ENCODE measurements at places on chromosomes 16 and 17.

DNA sequence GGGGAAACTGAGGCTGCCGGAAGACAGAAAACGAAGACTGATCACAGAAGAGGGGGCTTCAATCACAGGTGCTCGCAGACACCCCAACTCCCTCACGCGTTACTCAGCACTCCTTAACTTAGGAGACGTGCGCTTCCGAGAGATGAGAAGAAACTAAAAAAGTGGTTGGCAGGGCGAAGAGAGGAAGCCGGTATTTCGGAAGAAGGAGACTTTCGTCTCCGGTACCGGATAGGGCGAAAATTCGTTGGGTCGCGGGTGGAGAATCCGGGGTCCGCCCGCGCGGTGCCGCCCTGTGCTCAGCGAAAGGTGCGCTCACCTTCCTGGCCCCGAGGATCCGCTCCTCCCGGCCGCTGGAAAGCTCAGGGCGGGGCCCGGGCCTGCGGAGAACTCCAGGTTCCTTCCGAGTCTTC, 917 bp upstream of the TBX2 start:
- DNase-seq: no peak

DNA sequence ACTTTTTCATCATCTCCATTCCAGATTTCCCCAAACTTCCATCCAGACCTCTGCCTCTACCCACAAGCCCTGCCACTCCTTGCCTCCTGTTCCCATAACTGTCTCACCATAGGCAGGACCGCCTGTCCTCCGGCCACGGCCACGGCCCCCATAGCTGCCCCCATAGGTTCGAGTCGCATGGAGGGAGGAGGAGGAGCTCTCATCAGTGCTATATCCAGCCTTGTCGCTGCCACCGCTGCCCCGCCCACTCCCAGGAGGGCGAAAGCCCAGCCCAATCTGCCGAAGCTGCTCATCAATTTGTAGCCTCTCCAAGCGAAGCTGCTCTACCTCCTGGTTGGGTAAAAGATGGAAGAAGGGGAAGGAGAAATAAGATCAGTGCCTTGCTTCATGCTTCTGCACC, 3.4 kb upstream of the SOX15 start:
- no peak for DNase-seq

- DNase-seq: no peak
These were observed 10.2 kb upstream of the CENPT start for GRCh38 chr16:67857547-67858233.

DNA sequence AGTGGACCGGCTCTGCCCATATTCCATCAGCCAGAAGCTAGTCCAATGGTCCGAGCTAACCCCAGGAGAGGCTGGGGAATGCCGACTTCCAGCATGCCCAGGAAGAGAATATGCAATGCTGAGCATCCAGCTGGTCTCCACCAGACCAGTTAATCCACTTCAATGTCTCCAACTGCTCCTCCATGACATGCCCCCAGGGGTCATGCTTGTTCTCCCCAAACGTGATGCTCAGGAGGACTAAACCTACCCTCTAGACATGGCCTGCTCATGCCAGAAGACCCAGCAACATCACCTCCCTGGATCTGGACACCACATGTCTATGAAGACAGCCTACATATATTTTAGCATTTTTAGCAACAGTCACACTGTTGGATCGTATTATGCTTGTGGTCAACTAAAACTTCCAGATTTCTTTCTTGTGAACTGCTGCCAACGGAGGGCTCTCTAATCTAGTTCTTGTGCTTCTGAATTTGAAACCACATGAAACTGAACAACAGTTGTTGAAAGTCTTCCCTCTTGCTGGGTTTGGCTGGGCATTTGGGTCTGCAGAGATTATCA, 245.1 kb downstream of the SOX9 start:
- no peak for DNase-seq

GRCh38 chr16:87953308-87954215, 2.3 kb downstream of the BANP start:
- DNase-seq: no peak

GRCh38 chr16:69035375-69035774, 70.1 kb upstream of the HAS3 start:
- no peak for DNase-seq

DNA sequence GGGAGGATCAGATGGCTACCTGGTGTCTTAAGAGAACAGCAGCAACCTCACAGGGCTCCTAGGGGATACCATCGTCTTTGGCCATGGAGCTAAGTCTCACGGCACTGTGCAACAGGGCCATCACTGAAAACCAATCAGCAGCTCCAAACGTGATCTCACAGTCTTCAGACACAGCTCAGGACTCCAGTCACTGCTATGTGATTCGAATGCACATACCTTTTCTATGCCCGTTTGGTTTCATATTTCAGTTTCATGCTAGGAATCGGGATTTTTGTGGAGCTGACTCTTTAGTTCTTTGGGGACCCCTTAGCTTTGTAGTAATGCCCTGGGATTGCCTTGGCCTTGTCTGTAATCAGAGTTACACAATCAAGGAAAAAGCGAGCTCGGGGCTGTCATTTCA, 162.8 kb upstream of the CDH11 start:
- no peak for DNase-seq

GRCh38 chr16:88622866-88623265, 15.5 kb upstream of the IL17C start:
- no peak for DNase-seq

GRCh38 chr17:422196-422930, 69.8 kb upstream of the RPH3AL start:
- DNase-seq: no peak

DNA sequence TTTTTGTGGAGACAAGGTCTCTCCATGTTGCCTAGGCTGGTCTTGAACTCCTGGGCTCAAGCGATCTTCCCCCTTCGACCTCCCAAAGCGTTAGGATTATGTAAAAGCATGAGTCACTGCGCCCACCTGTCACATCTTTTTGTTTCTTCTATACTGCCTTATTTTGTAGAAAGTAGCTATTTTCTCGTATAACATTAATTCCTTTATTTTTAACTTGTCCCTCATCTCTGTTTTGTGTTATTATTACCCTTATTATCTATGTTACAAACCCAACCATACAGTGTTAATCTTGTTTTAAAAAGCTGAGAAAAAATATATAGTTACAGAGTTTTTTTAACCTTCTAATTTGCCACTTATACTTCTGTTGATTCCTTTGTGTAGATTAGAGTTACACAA, 1.4 kb upstream of the TXNDC11 start:
- no peak for DNase-seq
